Vagina (tissue), 2 donors: ENCODE measurements at places on chromosomes 12 and 14. TPM values are rescaled to one million over a fixed set of nuclear protein-coding genes. Genes with fewer than 3 reads are reported as not detected.

Gene ITGA7
- 23.6 TPM for total RNA-seq

GRCh38 chr14:21455592-21455911 is 371 bp downstream of the CHD8 start:
- DNase-seq = no peak

Gene PRIMA1
- total RNA-seq = 6.1 TPM

GRCh38 chr12:6603095-6603567 is 4.0 kb downstream of the CHD4 start:
- no peak for DNase-seq

- DNase-seq = no peak
Measured at GRCh38 chr12:103139876-103140275, 182.4 kb downstream of the ASCL1 start.

Gene SMAGP
- 30.0 TPM for total RNA-seq

DNA sequence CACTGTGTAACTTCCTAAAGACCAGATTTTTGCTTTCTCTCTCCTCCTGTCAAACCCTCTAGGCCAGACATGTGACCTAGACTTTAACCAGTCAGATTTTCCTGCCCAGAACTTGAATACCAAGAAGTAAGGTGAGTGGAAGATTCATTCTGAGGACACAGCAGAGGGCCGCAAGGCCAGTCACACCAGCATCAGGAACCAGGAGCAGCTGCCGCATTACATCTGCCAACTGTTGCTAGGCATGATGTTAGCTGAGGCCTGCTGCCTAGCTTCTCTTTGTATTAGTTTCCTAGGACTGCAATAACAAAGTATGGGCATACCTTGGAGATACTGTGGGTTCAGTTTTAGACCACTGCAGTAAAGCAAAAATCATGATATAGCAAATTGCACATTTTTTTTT is 101.9 kb upstream of the BMP4 start:
- DNase-seq = no peak

GRCh38 chr12:125922330-125922729 is 857.1 kb downstream of the AACS start:
- DNase-seq = no peak

- no peak for DNase-seq
Measured at GRCh38 chr12:119808441-119808840, 68.7 kb downstream of the CIT start.

Gene CCDC60
- not detected for total RNA-seq

GRCh38 chr12:47739979-47740378 is 14.7 kb upstream of the ENDOU start:
- no peak for DNase-seq

Gene LRRK2
- 37.1 TPM for total RNA-seq

DNA sequence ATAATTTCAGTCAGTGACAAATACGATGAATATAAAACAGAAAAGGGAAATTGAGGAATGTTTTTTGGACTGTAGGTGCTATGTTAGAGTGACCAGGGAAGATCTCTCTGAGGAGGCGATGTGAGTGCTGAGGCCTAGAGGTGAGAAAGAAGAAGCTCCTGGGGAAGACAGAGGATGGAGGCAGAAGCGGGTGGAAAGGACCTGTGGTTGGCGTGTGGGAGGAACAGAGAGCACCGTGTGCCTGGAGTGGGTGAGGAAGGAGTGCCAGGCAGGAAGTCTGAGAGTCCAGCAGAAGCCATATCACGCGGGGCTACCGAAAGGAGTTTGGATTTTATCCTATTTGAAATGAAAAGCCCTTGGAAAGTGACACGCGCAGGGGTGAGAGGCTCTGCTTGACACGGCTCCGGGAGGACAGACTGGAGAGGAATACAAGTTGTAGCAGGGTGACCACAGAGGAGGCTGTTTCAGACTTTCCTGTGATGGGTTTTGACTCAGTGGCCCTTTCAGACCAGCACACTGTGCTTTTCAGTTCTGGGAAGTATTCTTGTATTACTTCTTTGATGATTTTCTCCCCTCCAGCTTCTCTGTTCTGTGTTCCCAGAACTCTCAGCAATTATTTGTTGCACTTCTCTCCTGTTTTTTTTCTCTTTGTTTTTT is 96.9 kb downstream of the VRK1 start:
- no peak for DNase-seq

- DNase-seq = no peak
Measured at GRCh38 chr12:40376533-40377267, 151.9 kb downstream of the LRRK2 start.

DNA sequence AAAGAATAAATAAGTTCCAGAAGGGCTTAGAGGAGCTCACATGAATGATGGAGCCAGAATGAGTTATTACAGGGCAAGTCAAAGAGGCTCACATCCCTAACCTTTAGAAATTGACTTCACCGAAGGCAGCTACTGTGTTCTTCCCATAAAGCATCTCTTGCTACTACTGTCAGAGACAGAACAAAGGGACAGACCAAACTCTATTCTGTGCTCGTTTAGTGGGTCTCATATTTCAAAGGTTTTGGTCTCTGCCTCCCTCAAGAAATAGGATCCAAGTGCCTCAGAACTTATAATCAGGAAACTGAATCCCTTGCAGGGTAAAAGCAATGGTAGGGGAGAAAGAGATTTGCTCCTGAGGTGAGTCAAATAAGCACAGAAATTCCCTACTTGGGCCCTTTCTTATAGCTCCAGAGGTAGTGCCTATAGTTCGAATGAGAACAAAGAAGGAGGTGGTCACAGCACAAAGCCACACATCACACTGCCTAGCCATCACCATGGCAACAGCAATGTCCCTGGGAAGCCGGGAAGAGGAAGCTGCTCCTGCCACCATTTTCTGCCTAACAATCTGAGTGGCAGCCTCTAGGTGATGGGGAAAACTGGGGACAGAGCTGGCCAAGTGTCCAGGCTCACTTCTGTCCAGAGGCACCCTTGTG is 294.9 kb downstream of the FOXN3 start:
- no peak for DNase-seq

Gene SYCP3
- not detected for total RNA-seq

Gene ADAMTS20
- total RNA-seq = not detected

DNA sequence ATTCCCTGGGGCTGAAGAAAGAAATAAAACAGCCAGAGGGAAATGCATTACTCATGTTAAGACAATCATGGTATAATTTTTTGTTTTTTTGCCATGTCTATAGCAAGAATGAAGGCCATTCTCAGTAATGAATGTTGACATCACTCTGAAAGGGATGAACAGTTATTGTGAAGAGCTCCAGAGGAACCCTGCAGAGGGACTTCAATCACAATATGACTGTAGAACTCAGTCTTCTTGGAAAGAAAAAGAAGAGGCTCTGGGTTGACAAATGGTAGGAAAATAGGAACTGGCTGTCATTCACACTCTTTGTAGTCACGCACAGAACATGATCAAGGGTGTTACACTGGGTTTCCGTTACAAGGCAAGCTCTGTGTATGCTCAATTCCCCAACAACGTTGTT is 73.8 kb upstream of the DACT1 start:
- no peak for DNase-seq

- no peak for DNase-seq
Measured at GRCh38 chr14:52922656-52923055, 28.2 kb downstream of the FERMT2 start.

- DNase-seq = no peak
Measured at GRCh38 chr14:103104389-103104653, 9.8 kb downstream of the EXOC3L4 start.

DNA sequence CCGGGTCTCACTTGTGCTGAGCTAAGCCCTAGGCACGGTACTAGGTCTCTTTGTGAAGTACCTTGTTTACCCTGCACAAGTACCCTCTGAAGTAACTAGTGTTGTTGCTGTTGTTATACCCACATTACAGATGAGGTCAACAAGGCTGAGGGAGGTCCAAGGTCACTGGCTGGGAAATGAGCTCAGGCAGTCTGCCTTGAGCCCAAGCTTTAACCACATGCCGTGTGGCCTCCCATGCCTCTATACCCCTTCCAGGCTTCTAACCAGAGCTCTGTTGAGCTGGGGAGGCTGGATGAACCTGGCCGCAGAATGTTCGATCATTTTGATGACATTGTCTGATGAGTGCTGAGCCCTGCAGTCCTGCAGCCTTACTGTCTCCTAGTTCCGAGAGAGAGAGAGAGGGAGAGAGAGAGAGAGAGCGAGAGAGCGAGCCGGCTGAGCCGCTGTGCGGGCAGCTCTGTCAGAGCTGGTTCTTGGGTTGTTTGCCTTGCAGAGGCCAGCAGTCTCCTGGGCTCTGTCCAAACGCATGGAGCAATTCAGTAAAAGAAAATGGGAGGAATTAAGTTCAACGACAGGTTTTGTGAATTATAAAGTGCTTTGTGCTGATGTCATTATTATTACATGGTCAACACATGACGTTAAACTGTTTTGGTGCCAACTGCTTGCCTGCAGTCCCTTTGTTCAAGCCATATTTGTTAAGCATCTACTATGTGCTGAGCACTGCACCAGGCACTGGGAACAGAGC is 13.1 kb downstream of the JDP2 start:
- no peak for DNase-seq

- DNase-seq = no peak
Measured at GRCh38 chr12:62907561-62907960, 27.4 kb downstream of the PPM1H start.

Gene KDM2B
- total RNA-seq = 18.9 TPM

DNA sequence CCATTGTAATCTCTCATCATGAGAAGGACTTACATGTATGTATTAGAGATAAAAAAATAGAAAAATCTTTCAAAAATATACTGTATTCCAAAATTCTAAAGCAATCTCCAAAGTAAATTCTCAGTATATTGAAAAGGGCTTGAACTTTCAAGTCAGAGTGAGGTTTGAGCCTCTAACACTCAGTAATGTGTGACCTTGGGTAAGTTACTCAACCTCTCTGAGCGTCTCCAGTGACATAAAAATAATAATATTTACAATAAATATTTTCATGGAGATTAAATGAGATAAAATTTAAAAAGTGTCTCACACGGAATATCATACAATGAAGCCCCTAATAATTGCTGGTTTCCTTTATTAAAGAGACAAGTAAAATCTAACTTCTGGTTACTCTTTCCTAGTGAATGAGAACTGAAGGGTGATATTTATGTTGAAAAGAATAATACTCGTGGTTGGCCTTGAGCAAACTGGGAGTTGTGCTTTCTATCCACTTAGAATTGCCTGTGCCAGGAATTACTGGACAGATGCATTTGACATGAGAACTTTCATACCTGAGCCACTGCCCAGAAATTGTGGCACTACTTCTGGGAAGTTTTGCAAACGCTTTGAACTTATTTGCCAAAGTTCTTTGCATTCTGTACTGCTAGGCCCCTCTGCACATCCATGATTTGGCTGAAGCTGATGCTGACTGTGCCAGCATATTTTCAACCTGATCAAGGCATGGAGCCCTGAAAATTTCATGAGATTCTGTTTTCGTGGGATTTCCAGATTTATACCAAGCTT is 933.7 kb downstream of the GALC start:
- DNase-seq = no peak

Gene IKZF4
- 4.4 TPM for total RNA-seq

GRCh38 chr12:128978067-128978466 is 124.8 kb downstream of the GLT1D1 start:
- no peak for DNase-seq

GRCh38 chr12:102642199-102642598 is 161.8 kb upstream of the IGF1 start:
- no peak for DNase-seq

Gene CMTM5
- total RNA-seq = not detected

GRCh38 chr12:53940443-53941014 is 1.9 kb downstream of the HOXC13 start:
- DNase-seq = no peak

- no peak for DNase-seq
Measured at GRCh38 chr14:51081209-51081608, 13.7 kb downstream of the TRIM9 start.

Gene SPRYD3
- total RNA-seq = 27.0 TPM

Gene KCNC2
- total RNA-seq = 0.25 TPM

DNA sequence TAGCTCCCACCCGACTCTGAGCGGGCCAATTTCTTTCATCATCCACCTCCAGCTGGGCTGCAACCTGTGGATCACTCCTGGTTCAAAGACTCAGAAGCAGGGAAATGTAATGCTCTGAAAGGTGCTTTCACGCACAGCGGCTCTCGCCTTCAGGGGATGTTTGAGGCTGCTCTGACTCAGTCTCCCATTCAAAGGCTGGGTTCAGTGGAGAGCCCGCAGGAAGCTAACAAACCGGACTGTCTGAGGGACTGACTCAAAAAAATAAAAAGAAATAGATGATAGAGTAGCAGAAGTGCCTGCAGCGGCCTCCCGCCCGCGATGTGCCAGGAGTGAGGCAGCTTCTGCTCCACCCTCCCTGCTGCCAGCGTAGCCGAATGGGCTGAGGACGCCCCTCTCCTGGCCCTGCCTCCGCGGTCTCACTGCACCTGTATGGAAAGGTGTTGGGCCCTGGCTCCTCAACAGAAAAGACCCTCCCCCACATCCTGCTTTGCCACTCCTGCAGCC is 98.0 kb downstream of the GCH1 start:
- DNase-seq = no peak

GRCh38 chr12:93778306-93778705 is 101.1 kb downstream of the CRADD start:
- DNase-seq = no peak

DNA sequence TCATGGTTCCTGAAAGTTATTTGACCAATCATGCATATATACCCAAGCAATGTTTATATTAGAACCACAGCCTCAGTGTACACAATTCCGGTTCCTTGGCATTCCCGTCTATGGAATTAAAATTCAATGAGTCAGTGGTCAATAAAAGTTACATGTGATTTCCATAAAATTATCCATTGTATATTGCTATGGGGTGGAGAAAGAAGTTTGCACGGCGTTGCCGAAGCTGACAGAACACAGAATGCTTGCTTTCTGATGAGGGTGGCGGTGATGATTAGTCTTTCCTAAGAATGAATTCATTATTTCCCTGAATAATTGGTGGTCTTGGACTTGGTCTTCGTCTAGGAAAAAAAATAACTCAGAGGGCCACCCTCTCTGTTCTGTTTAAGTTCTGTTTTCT is 214.1 kb downstream of the ANO2 start:
- no peak for DNase-seq

Gene IAPP
- not detected for total RNA-seq

DNA sequence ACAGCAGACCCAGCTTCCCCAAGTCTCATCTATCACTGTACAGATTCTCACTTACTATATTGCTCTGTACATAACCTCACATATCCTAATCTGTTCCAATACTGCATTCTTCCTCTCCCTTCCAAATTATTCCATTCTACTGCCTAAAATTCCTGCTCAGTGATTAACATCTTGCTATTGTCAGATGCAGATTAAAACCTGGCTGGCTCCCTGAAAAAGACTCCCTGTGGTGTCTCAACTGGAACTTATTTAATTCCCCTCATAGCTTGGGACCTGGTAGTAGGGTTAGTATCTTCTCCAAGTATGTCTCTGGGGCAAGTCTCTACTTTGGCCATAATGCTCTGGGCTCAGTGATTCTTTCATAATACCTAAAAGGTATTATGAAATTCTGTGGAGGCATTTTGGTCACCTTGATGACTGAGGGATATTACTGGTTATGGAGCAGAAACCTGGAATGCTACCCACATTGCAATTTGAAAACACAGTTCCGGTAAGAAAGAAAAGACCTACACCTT is 55.8 kb downstream of the PAWR start:
- no peak for DNase-seq

- peak; percentile 43 for DNase-seq
Measured at GRCh38 chr12:52644078-52644415, 8.0 kb downstream of the KRT2 start.

Gene EIF2S3B
- total RNA-seq = 1.2 TPM
